Dermis blood vessel endothelial cell (primary cell): ENCODE measurements at places on chromosomes 4 and X. TPM values are rescaled to one million over a fixed set of nuclear protein-coding genes. Genes with fewer than 3 reads are reported as not detected.

The PHOX2B gene
- not detected in 2 replicates for total RNA-seq

The FRG2 gene
- total RNA-seq: not detected in 2 replicates

The TACR3 gene
- total RNA-seq: not detected in 2 replicates

The GLRB gene
- total RNA-seq: 17.5 and 25.0 TPM in 2 replicates

The EXOC1L gene
- total RNA-seq: not detected in 2 replicates

The RTL9 gene
- total RNA-seq: not detected in 2 replicates

The POU3F4 gene
- total RNA-seq: not detected in 2 replicates

The HELT gene
- total RNA-seq: not detected in 2 replicates

The OGT gene
- 92.8 and 149 TPM in 2 replicates for total RNA-seq

The RPS3A gene
- 1,744 and 3,064 TPM in 2 replicates for total RNA-seq

The AFF2 gene
- under 0.01 TPM in 1 of 2 replicates, not detected in the other for total RNA-seq

The CXCL9 gene
- not detected in 2 replicates for total RNA-seq

The CXorf49 gene
- total RNA-seq: not detected in 2 replicates

The NPY1R gene
- 0.09 and 0.34 TPM in 2 replicates for total RNA-seq

The FAM50A gene
- 58.0 and 61.4 TPM in 2 replicates for total RNA-seq

The GATA1 gene
- not detected in 2 replicates for total RNA-seq

The ARX gene
- total RNA-seq: not detected in 2 replicates

The GAB3 gene
- total RNA-seq: 12.1 and 14.1 TPM in 2 replicates

The SPACA5 gene
- not detected in 2 replicates for total RNA-seq

The OPRPN gene
- total RNA-seq: not detected in 2 replicates

The MAPK10 gene
- total RNA-seq: 0.17 and 0.23 TPM in 2 replicates

The LETM1 gene
- 90.0 and 95.8 TPM in 2 replicates for total RNA-seq

The DAPP1 gene
- not detected in 2 replicates for total RNA-seq

The PRRG3 gene
- not detected in 2 replicates for total RNA-seq

The IQCM gene
- not detected in 2 replicates for total RNA-seq
